Activated CD4-positive, alpha-beta T cell treated with anti-CD3 and anti-CD28 coated beads for 4 hours (primary cell): ENCODE measurements at places on chromosomes 6 and 20.
A peak's percentile ranks its signal among the peaks of the same experiment; 100 is the strongest.

DNA sequence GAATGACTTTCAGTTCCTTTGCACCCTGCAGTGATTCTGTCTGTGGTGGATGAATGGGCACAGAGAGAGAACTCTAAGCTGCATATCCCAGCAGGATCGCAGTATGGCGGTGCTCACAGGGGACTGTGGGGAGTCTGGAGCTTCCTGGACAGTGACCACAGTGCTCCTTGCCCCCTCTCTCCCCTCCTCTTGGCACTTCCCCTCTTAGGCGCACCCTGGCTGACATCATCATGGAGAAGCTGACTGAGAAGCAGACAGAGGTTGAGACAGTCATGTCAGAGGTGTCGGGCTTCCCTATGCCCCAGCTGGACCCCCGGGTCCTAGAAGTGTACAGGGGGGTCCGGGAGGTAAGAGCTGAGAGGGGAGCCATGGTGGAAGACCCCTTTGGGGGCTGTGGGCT lies 8.6 kb downstream of the BYSL start:
- DNase-seq: no peak

GRCh38 chr6:140237251-140237650 lies 862.8 kb upstream of the CITED2 start:
- no peak for DNase-seq

GRCh38 chr6:40376113-40376650 lies 211.0 kb downstream of the LRFN2 start:
- DNase-seq: no peak

GRCh38 chr6:13668291-13668928 lies 43.2 kb downstream of the RANBP9 start:
- no peak for DNase-seq

- no peak for DNase-seq
Measured at GRCh38 chr20:34143951-34144350, 31.9 kb upstream of the EIF2S2 start.

DNA sequence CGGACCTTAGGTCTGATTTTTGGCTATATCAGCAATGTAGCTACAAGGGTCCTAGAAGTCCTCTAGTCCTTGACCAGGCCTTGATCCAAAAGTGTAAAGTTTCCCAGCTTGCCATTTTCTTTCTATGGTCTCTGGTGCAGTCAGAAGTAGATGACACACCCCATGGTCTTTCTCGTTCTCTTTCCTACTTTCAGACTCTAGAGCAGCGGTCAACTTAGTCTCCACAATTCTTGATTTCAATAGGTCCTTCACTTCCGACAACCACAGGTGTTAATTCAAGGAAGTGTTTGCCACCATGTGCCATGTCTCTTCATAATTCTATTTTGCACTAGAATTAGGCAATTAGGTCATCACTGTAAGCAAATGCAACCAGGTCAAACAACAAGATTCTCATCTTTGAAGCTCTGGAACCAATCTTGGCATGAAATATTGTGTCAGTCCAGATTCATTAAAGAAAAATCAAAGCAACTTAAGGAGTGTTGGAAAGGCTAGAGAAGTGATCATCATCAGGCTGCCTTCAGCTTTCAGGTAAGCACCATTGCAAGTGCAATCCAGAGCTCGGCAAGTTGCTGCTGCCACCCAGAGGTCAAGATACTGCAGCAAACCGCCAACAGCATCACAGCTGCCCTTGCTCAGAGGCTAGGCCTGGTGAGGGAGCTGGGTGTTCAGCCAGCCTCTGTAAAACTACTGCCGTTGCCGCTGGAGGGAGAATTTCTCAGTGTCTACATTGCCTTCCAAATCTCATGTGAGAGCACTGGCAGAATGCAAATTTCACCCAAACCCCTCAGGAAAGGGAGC lies 5.6 kb upstream of the SYNE1 start:
- DNase-seq: no peak

GRCh38 chr6:32329141-32329540 lies 42.6 kb downstream of the TSBP1 start:
- DNase-seq: no peak

GRCh38 chr6:28337121-28337520 lies 1.2 kb upstream of the ZSCAN31 start:
- DNase-seq: no peak

DNA sequence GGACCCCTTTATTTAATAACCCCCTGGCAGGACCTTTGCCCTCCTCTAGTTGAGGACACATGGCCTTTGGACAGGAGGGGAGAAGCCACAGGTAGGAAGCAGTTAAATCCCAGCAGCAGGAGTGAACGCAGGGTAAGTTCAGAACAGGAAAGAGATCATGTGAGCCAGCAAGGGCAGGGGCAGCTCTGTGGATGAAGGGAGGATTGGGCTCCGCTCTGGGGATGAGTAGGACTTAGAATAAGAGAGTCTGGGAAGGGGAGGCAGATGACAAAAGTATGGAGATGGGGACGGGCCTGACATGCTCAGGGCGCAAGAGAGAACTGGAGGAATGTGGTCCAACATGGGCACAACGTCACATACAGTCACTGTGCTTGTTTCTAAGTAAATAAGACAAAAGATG lies 89.0 kb downstream of the NDUFAF5 start:
- DNase-seq: no peak

DNA sequence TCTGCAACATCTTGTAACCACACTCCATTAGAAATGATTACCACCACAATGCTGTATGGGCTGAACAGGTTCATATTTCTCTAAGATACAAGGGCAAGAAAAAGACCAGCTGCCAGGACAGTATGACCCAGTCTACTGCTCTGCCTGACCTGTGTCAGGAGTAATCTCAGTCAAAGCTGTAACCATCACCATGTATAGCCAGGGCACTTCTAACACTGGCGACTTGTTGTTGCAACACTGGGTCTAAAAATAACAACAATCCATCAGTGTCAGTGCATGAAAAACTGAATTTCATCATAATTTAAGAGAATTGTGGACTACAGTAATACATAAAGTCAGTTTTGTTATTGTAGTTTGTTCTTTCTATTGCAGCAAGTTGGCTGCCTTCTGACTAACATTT lies 738.6 kb upstream of the ADGRB3 start:
- DNase-seq: no peak

- DNase-seq: no peak
Measured at GRCh38 chr6:152057832-152058498, 250.5 kb downstream of the ESR1 start.

GRCh38 chr20:51029963-51030920 lies 7.3 kb upstream of the KCNG1 start:
- no peak for DNase-seq

DNA sequence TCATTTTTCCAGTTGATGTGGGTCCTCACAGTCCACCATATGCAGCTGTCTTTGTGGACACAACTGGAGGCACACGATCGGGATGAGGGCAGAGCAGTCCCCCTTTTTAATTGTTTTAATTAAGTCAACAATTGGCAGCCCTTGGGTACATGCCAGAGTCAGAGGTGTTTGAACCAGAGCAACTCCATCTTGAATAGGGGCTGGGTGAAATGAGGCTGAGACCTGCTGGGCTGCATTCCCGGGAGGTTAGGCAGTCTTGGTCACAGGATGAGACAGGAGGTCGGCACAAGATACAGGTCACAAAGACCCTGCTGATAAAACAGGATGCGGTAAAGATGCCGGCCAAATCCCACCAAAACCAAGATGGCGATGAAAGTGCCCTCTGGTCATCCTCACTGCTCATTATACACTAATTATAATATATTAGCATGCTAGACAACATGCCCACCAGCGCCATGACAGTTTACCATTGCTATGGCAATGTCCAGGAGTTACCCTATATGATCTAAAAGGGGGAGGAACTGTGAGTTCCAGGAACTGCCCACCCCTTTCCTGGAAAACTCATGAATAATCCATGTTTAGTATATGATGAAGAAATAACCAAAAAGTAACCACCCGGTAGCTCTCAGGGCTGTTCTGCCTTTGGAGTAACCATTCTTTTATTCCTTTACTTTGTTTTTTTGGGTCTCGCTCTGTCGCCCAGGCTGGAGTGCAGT lies 31.8 kb upstream of the BLCAP start:
- DNase-seq: no peak

DNA sequence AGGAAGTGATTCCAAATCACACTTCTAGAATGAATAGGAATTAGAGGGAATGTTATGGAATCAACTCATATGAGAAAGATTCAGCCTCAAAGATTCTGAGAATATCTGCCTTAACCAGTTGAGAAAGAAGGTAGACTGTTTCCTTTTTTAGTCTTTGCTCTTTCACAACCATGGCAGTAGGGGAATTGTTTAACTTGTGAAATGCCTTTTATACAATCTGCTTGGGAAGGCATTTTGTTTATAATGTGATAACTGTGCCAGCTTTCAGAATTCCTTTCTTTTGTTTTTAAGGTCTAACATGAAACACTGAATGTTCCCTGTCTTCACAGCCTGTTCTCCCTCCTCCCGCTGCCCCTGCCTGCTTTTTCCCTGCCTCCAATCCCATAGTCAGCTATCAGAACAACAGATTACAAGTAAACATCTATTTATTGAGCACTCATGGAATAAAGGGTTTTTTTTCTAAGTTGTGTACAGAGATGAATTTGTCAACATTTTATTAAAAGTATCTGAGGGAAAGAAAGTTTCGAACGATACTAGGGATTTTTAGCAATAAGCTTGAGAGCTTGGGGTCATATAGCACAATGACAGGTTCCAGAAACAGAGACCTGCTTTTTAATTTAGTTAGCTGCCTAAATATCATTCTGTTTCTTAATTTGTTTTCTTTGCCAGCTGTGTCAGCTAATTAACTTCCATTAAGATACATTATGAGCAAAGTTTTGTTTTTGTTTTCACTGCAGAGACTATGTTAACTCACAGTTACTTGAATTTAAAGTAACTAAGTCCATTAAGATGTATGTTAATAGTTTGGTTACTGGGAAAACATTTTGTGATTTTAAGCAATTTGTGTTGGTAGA lies 28.3 kb upstream of the FBXO30 start:
- DNase-seq: no peak

- DNase-seq: peak; percentile 50
Measured at GRCh38 chr6:130223508-130223907, 757 bp upstream of the SAMD3 start.

DNA sequence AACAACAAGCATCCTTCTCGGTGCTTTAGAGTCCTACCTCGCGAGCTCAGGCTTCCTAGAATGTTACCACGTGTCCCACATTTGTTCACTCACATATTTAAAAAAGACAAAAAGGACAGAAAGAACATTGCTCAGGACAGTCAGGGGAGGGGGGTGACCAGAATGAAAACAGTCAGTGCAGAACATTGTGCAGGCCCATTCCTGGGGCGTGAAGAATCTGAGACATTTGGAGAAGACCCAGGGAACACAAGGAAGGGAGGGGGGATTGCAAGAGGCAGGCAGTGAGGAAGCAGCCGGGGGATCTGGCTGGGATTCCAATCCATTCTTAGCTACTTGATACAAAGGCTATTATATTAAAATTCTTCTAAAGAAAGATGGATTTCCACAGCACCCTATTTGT lies 270.4 kb upstream of the CITED2 start:
- no peak for DNase-seq

DNA sequence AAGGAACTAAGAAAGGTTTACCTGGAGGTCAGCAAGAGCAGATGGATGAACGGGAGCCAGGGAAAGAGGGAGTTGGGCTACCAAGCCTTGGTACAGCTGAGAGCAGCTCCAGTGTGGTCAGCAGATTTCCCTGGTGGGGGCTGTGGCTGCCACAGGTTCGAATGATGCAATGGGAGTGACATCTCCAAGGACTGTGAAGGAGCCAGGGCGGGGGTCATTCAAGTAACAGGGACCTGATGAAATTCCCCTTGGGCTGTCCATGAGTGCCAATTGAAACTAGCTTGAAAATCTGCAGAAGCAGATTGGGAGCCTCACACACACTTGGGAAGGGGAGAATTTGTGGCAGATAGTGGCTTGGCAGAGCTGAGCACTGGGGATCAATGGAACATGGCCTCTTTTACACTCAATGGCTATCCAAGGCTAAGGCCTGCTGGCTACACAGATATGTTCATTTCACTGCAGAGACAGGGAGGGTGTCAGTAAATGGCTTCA lies 247.0 kb upstream of the ECI2 start:
- DNase-seq: no peak

DNA sequence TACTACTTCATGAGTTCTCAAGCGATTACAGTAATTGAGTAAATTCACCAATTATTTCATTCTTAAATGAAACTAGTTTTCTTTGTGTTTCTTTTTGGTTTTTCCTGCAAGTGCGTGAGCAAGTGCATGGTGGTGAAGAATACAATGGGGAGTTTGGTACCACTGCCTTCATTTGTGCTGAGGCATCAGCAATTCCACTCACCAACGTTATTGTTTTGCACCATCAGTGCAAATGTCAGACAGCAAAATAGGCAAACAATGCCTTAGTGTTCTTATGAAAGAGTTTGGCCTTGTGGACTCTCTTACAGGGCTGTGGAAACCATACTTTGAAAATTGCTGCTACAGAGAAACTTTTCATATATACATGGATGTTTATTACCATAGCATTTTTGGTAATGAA lies 8.2 kb downstream of the CDH26 start:
- no peak for DNase-seq

- no peak for DNase-seq
Measured at GRCh38 chr6:31495580-31495979, 2.4 kb upstream of the MICB start.

- DNase-seq: no peak
Measured at GRCh38 chr20:32190616-32191415, 16.7 kb downstream of the PLAGL2 start.

GRCh38 chr20:57326667-57327455 lies 2.7 kb upstream of the SPO11 start:
- no peak for DNase-seq

GRCh38 chr6:131451321-131452144 lies 121.5 kb upstream of the ARG1 start:
- DNase-seq: no peak

DNA sequence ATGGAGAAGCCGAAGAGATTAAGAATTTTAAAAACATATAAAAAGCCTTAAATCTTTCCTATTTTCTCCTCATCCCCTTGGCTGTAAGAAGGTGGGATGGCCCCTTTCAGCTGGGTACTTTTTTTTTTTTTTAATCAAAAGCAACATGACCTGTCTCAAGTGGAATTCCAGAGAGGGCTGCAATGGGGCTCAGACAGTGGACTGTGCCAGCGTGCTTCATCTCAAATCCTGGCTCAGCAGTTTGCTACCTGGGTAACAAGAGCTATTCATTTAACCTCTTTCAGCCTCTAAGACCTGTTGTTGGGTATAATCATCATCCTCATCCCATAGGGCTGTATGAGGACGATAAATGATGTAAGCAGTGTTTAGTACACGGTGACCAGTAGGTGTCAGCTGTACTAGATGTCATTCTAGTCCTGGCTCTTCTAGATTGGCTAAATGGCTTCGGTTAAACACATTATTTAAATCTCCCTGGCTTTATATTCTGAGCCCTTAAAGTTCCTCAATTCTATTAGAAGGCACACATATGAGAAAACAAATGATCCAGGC lies 6.9 kb upstream of the PPP1R3G start:
- DNase-seq: no peak

- DNase-seq: no peak
Measured at GRCh38 chr6:25312703-25313102, 33.5 kb downstream of the CARMIL1 start.
